ENCODE measurements at places on chromosomes 1 and 21.

- DNase-seq = no peak
Measured at GRCh38 chr1:198647055-198647454, 8.2 kb downstream of the PTPRC start.

DNA sequence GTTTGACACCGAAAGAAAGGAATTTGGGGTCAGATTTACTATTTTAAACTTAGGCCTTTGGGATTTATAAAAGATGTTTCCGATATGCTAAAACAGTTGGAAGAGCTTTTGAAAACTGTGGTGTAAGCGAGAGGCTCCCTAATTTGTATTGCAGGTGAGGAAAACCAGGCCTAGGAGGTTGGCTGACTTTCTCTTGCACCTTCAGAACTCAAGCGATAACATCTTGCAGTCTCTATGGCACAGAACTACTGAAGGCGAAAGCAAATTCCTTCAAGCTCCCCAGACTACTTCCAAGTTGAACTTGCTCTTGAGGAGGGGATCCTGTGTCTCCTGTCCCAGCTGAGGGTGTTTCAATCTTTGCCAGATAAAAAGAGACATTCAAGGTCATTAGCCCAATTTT, 685.7 kb downstream of the ADGRL2 start:
- DNase-seq = no peak

DNA sequence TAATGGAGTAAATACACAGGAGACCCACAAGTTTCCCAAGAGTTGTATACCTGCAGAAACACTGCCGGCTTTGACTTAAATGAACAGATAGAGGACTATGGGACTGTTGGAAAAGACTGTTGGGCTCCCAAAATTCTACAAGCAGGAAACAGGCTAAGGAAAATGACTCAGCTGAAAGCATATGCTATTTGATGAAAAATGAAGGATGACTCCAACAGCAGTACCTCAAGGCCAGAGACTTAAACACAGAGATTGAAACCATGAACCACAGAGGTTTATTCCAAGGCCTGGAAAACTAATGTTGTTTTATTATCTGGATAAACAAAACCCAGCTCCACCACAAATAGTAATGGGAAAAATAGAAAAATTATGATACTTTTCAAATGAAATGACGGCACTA, 187.7 kb downstream of the TNFSF18 start:
- no peak for DNase-seq

DNA sequence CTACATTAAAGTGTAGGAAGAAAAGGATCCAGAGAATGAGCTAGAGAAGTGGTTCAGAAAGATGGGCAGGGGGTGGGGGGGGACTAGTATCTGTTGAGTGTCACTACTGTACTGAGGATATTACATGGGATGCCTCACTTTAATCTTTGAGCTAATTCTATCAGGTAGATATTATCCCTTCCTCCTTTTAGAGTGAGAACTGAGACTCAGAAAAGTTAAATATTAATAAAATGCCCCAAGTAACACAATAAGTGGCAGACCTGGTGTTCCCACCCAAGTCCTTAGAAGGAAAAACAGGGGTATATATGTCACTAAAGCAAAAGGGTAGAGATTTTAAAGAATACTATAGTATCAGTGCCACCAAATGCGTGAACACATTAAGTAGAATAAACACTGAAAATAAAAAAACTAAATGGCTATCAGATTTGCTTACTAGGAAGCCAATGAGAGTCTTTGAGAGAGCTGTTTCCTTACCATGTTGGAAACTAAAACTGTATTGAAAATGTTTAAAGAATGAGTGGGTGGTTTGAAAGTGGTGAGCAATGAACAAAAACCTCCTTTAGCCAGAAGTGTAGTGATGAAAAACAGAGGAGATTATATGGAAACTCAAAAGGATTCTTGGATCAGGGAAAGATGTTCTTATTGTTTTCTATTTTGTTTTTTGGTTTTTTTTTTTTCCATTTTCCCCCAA, 230.8 kb downstream of the BARHL2 start:
- no peak for DNase-seq

DNA sequence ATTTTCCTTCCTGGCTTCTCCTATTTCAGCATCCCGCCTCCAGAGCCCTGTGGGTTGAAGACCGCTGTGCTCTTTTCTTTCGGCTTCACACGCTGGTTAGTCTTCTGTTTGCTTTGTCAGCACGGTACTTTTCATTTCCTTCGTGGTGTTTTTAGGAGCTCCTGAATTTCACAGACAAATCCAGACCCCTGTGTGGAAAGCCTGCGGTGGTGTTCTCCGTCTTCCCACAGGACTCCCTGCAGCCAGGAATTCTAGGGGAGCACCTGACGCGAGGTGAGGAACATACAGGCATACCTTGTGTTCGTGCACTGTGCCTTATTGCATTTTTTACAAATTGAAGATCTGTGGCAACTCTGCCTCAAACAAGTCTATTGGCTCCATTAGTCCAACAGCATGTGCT, 210.2 kb upstream of the MAP1LC3C start:
- DNase-seq = no peak

DNA sequence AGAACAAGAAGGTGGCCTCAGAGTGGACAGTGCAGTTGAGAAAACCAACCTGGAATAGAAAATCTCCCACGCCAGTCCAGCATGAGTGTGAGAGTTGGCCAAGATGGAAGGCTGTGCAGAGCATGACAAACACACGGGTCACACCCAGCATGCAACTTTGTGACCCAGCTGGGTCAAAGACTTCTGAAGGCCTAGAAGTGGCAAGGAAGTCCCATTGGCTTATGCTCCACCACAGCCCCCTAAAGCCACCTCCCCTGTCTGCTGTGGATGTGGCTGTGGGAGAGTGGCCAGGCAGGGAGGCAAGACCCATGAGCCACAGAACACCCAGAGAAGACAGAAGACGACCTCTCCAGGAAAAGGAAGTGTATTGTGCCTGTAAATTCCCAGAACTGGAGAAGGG, 13.6 kb downstream of the BATF3 start:
- no peak for DNase-seq

- DNase-seq = no peak
Measured at GRCh38 chr1:24526940-24527542, 24.4 kb downstream of the RCAN3 start.

DNA sequence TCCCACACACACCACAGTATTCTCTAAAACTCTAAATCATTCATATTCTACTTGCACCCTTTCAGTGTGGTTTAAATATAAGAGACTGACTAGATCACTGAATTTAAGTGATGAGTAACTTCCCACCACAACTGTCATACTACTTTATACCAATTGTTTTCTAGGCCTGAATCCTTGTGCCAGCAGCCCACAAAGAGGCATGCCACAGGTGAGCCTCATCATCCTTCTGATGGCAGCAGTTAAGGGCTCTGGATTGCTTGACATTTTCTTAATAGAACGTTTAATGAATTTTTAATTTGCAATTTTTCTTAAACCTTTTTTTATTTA, 9.6 kb downstream of the C1orf105 start:
- DNase-seq = no peak

DNA sequence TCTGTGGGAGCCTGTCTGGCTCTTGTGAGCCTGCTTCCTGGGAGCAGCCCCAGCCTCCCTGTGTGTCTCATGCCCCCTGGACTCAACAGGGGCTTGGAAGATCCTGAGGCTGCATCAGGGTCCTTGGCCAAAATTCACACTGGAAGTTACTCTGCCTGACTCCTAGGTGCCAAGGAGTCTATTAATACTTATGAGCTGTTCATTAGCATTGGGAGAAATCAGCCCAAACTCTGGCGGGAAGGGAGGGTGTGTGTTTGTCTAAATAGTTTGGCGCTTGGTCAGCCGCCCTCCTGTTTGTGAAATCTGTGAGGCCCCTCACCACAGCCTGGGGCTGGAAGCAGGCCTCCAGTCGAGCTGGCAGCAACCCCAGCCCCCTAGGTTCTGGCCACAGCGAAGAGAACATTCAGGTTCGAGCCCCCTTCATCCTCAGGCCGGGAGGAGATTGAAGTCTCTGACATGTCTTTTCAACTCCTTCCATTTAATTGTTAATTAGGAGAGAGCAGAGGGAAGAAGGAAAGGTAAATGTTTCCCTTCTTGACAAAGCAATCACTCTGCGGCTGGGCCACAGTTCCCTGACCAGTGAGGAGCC, 82.1 kb upstream of the F3 start:
- no peak for DNase-seq

- no peak for DNase-seq
Measured at GRCh38 chr1:192443616-192444015, 126.8 kb downstream of the RGS21 start.

GRCh38 chr1:104987210-104987609, 1237.5 kb downstream of the AMY1C start:
- no peak for DNase-seq

DNA sequence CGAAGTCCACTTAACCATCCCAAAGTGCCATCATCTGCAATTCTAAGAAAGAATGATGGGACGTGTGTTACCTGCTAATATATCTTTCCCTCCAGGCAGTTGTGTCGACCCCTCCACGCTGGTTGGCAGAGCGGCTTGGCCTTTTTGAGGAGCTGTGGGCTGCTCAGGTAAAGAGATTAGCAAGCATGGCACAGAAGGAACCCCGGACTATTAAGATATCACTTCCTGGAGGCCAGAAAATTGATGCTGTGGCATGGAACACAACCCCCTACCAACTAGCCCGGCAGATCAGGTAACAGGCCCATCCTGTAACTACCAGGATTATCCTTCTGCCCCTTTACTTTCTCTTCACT, 520 bp downstream of the TARS2 start:
- DNase-seq = no peak
